Airway epithelial cell (primary cell): ENCODE measurements at places on chromosomes 1 and 21. TPM values are rescaled to one million over a fixed set of nuclear protein-coding genes. Genes with fewer than 3 reads are reported as not detected.

TIMM17A gene
- 40.5 and 40.6 TPM in 2 replicates for total RNA-seq

ZBTB40 gene
- total RNA-seq: 6.0 and 8.3 TPM in 2 replicates

FAM78B gene
- not detected in 2 replicates for total RNA-seq

CBR3 gene
- 8.3 and 12.8 TPM in 2 replicates for total RNA-seq

URB1 gene
- 19.7 and 26.6 TPM in 2 replicates for total RNA-seq

ATP1A4 gene
- total RNA-seq: not detected in 2 replicates

BLACAT1 gene
- total RNA-seq: 1.3 and 1.5 TPM in 2 replicates

KRTAP11-1 gene
- total RNA-seq: not detected in 2 replicates

NOS1AP gene
- 0.07 and 1.6 TPM in 2 replicates for total RNA-seq

FCRLA gene
- total RNA-seq: 0.21 TPM in 1 of 2 replicates, not detected in the other

TESK2 gene
- total RNA-seq: 3.2 and 4.7 TPM in 2 replicates

KCNJ9 gene
- total RNA-seq: not detected in 2 replicates

FCRL2 gene
- not detected in 2 replicates for total RNA-seq

CLDN17 gene
- total RNA-seq: 0.56 and 0.70 TPM in 2 replicates

FHAD1 gene
- under 0.01 TPM in 1 of 2 replicates, not detected in the other for total RNA-seq

ADAMTS1 gene
- total RNA-seq: 35.0 and 37.0 TPM in 2 replicates

RXFP4 gene
- total RNA-seq: not detected in 2 replicates

PRDM16 gene
- total RNA-seq: 0.46 and 2.0 TPM in 2 replicates

MAB21L3 gene
- 4.5 and 6.7 TPM in 2 replicates for total RNA-seq

ADCY10 gene
- not detected in 2 replicates for total RNA-seq

OLIG2 gene
- not detected in 2 replicates for total RNA-seq

ZYG11A gene
- 0.63 and 0.84 TPM in 2 replicates for total RNA-seq

KRTAP19-2 gene
- not detected in 2 replicates for total RNA-seq

SPATA17 gene
- 1.5 and 2.1 TPM in 2 replicates for total RNA-seq

E2F2 gene
- total RNA-seq: 1.7 and 2.1 TPM in 2 replicates

LCK gene
- 0.37 and 2.5 TPM in 2 replicates for total RNA-seq

TMPRSS3 gene
- 0.09 TPM in 1 of 2 replicates, not detected in the other for total RNA-seq

RAP1GAP gene
- total RNA-seq: 0.46 and 1.8 TPM in 2 replicates

CD53 gene
- not detected in 2 replicates for total RNA-seq

ZSWIM5 gene
- 0.05 and 0.07 TPM in 2 replicates for total RNA-seq

YTHDF2 gene
- total RNA-seq: 41.4 and 60.4 TPM in 2 replicates

ATP1A2 gene
- total RNA-seq: not detected in 2 replicates

LRRC3 gene
- 0.60 and 1.1 TPM in 2 replicates for total RNA-seq

TAF13 gene
- total RNA-seq: 39.3 and 56.4 TPM in 2 replicates

AQP10 gene
- 0.78 and 1.2 TPM in 2 replicates for total RNA-seq

ZMYND12 gene
- total RNA-seq: 0.09 and 0.99 TPM in 2 replicates

OVAAL gene
- total RNA-seq: not detected in 2 replicates

PEAR1 gene
- 5.0 and 6.3 TPM in 2 replicates for total RNA-seq

FOXO6 gene
- total RNA-seq: 0.28 TPM in 1 of 2 replicates, not detected in the other

DRAXIN gene
- total RNA-seq: 0.07 TPM in 1 of 2 replicates, not detected in the other
